ENCODE measurements at places on chromosomes 13 and 19.

DNA sequence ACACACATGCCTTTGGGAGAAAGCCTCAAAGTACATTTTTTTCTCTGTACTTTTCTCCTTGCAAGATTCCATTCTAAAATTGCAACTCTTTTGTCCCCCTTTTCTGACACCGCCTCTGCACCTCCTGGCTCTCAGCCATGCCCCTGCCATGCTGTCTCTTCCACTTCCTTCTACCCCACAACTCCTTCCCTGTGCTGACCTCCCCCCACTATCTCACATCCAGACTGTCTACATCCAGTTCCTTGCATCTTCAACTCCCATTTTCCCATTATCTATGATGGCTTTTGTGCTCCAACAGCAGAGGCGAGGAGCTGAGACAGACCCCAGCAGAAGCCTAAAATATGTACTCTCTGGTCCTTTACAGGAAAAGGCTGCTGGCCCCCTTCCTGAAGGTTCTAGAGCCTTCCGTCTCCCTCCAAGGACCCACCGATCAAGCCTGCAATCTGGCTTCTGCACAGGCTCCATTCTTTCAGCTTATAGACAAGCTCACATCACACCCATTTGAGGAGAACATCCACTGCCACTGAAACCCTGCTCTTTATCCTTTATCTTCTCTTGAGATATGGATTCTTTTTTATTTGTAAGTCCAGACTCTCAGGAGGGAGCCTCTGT is 50.2 kb downstream of the RFX2 start:
- DNase-seq = no peak

DNA sequence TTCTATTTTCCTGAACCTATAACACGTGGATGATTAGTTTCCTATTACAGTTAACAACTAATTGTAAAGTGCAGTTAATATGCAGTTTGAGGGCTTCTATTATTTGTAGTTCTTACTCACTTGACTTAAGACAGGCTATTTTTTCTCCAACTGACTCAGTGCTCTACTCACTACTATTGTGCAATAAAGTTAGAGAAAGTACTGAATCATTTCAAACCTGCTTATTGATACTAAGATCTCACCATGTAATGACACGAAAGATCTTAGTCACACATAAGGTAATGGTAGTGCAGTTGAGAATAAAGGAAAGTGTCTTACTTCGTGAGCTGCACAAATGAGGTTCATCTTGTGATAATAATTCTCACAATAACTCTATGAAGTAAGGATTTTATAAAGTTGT is 22.8 kb upstream of the ITM2B start:
- no peak for DNase-seq

- DNase-seq = no peak
Measured at GRCh38 chr19:13946414-13946813, 5.9 kb upstream of the DCAF15 start.

DNA sequence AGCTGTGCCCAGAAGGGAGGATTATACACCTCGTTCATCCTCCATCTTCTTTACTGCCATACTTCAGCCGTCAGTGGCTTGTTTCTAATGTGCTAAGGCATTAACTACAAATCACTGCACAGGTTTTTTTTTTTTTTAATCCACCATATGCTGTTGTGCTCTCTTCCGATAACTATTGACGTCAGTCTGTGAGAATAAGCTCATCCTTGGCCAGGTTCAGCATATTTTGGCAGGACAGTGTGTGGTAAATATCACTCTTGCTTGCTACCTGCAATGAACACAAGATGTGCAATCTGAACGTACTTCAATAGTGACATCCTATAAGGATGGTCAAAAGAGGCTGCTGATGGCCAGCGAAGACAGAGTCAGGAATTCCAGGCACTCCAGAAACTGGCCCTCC is 2030.7 kb upstream of the PCDH20 start:
- no peak for DNase-seq

- DNase-seq = no peak
Measured at GRCh38 chr19:48541813-48542212, 10.2 kb upstream of the SULT2B1 start.

- DNase-seq = no peak
Measured at GRCh38 chr19:42401365-42402303, 11.5 kb upstream of the CNFN start.

GRCh38 chr19:4473763-4474513 is 1.8 kb downstream of the HDGFL2 start:
- no peak for DNase-seq
